Suppressor macrophage treated with lipopolysaccharide for 1 hour (primary cell): ENCODE measurements at places on chromosomes 11 and 22.

- DNase-seq = no peak
These were observed 28.8 kb upstream of the AMOTL1 start for GRCh38 chr11:94739331-94739730.

- no peak for DNase-seq
These were observed 30.9 kb downstream of the MTMR2 start for GRCh38 chr11:95892892-95893570.

- DNase-seq = peak; percentile 16
These were observed 107.9 kb downstream of the C11orf58 start for GRCh38 chr11:16846305-16846704.

DNA sequence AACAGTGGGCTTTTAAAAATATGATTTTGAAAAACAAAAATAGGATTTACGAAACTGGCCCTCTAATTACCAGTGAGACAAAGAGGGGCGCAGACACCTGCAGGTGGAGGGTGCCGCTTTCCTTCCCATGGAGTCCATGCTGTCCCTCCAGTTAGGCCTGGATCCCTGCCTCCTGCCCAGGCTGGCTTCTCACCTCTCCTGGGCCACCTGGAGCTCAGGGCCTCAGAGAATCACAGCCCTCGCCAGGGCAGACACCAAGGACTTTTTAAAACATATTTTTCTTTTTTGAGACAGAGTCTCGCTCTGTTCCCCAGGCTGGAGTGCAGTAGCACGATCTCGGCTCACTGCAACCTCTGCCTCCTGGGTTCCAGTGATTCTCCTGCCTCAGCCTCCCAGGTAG lies 1437.2 kb downstream of the TBC1D22A start:
- DNase-seq = no peak

GRCh38 chr11:34926101-34926830 lies 9.8 kb downstream of the PDHX start:
- peak; percentile 85 for DNase-seq

DNA sequence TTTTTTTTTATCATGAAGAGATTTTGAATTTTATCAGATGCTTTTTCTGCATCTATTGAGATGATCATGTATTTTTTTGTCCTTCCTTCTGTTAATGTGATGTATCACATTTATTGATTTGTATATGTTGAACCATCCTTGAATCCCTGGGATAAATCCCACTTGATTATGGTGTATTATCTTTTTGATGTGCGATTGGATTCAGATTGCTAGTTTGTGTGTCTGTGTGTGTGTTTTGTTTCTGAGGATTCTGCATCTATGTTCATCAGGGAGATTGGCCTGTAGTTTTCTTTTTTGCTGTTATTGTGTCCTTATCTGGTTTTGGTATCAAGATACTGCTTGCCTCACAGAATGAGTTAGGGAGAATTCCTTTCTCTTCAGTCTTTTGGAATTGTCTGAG lies 52.6 kb downstream of the KCNQ1OT1 start:
- no peak for DNase-seq

DNA sequence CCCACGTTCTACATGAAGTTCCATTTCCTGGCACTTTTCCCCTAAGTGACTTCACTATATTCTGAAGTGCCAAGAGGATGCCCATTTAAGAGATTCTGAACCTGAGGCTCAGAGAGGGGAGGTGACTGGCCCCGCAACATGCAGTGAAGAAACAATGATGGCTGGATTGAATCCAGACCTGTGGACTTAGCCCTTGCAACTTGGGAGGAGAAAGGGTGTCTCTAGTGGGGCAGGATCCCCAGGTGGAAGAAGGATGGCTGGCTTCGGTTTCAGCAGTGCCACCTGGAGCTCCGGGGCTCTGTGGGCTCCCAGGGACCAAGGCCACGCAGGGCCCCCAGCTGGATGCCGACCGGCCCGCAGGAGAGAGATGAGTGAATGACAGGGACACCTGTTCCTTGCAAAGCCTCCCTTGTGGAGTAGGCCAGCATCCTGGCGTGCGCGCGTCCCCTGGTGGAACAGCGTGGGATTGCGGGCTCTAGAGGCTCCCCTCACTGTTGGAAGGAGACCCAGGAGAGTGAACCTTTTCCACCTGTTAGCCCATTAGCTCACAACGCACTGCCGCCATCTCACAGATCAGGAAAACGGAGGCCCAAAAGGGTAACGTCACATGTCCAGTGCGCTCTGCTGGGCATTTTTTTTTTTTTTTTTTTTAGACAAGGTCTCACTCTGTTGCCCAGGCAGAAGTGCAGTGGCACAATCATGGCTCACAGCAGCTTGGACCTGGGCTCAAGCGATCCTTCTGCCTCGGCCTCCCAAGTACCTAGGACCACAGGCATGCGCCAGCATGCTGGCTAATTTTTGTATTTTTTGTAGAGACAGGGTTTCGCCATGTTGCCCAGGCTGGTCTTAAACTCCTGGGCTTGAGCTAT lies 104.7 kb downstream of the KIAA1671 start:
- DNase-seq = no peak

- DNase-seq = peak; percentile 24
These were observed 1.4 kb downstream of the TRIM34 start for GRCh38 chr11:5626196-5626595.

DNA sequence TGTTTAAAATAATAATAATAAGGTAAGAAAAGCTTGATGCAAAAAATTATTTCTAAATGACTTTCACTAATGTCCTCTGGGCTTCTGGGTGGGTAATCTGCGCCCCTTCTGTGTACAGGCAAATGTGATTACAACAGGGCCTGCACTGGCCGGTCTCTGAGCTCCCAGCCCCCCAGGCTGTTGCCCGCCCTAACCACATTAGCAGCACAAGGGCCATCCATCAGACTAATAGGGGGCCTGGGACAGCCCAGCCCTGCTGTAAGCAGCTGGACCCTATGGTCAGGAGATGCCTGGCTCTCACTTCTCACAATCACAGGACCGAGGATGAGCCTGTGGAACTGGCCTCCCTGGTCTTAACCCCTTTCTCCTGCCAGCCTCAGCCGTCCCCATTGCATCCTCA lies 388.4 kb downstream of the BUD13 start:
- no peak for DNase-seq

- no peak for DNase-seq
These were observed 6.5 kb downstream of the ALX4 start for GRCh38 chr11:44303401-44303938.

DNA sequence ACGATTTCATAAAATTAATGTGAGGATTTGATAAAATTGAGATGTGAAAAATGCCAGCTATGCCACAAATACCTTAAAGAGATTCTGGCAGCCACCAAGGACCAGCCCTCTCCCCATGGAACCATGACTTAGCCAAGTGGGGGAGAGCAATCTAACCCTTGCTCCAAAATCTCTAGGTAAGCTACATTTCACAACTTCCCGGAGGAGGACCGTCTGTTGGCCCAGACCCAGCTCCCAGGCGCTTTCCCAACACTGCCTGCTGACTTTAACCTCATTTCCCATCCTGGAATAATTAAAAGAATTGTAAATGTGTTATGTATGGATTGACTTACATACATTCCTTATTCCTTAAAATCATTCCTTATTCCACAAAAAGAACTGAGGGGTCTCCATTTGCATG lies 47.5 kb upstream of the TENM4 start:
- DNase-seq = no peak

GRCh38 chr11:33899400-33900037 lies 7.6 kb upstream of the LMO2 start:
- peak; percentile 70 for DNase-seq

- no peak for DNase-seq
These were observed 3.5 kb upstream of the ASRGL1 start for GRCh38 chr11:62333768-62334167.
